ENCODE measurements at places on chromosomes 1 and 21.
A peak's percentile ranks its signal among the peaks of the same experiment; 100 is the strongest.

DNA sequence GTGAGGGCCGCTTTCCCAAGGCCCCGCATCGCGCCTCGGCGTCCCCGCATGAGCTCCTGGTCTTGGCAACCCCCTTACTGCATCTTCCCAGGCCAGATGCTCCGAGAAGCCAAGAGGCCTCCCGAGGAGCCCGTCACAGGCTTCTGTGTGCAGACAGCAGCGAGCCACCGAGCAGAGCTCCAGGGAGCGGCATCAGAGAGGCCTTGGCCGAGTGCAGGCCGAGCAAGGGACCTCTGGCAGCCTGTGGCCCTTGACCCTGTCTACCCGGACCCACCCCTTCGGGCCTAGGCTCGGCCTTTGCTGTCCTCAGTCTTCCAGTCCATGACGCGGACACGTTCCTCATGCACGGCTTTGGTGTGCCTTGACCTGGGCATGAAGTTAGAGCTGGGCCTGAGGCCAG, 63.5 kb downstream of the MORN1 start:
- DNase-seq = no peak

GRCh38 chr1:212457740-212458338, 25.1 kb downstream of the NENF start:
- DNase-seq = no peak

DNA sequence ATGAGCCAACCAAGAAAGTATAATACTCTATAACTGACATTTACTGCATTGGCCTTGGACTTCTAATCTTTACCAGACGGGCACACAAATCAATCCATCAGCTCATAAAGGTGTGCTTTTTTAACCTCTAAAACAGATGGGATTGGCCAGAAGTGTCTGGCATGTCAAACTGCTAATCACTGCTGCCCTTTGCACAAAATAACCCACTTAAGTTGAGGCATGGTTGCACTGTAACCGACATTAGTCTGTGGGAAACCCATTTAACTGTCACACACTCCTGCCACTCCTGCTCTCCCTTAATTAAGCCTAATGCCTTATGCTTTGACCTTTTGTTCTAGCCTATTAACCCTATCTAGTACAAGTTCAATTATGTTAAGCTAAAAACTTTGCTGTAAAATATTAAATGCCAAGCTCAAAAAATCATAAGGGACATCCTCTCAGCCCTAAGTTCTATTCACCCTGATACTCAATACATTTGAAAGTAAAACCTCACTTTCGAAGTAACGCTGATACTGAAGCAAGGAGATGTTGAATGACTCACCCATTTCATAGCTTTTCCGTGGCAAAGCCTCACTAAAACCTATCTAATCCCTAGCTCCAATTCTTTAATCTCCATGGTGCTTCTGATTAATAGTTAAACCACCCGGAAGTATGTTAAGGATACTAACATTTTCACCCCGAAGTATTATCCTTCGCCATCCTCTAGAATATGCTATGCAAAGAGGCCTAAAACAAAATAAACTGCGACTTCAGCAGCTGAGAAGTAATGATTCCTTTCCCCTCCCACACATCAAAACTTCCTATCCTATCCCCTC, 12.9 kb downstream of the NRIP1 start:
- DNase-seq = no peak

- no peak for DNase-seq
These were observed 19.5 kb downstream of the STK40 start for GRCh38 chr1:36366091-36366661.

GRCh38 chr1:43902058-43902831, 31.4 kb upstream of the ARTN start:
- no peak for DNase-seq

- no peak for DNase-seq
These were observed 598.3 kb upstream of the CAMK1G start for GRCh38 chr1:208985231-208985630.

DNA sequence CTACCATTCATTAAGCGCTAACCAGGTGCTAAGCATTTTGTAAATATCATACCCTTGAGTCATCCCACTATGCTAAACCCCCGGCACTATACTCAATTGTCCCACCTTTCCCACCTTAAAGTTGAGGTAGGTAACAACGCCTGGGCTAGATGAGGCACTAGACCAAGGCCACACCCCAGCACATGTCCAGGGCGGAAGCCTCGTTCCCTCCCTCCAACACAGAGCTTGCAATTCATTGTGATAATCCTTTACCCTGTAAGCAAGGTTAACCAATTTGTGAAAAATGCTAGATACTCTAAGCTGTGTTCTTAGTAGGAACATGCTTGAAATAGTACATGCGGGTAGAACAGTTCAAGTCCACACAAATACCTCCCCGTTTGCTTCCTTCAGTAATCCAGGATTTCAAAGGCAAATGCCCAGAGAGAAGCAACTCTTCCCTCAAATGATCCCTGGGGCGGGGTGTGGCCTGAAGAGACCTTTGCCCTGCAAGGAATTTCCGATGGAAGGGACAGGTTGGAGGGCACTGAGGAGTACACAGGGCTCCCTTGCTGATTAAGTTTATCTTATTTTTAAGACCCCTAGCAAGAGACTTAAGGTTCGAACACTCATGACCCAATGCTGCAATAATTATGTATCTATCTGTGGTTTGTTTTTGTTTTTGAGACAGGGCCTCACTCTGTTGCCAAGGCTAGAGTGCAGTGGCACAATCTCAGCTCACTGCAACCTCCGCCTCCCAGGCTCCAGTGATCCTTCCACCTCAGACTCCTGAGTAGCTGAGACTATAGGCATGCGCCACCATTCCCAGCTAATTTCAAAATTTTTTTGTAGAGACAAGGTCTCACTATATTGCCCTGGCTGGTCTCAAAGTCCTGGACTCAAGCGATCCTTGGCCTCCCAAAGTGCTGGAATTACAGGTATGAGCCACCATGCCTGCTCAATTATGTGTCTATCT, 2.6 kb downstream of the RSPH1 start:
- DNase-seq = no peak

DNA sequence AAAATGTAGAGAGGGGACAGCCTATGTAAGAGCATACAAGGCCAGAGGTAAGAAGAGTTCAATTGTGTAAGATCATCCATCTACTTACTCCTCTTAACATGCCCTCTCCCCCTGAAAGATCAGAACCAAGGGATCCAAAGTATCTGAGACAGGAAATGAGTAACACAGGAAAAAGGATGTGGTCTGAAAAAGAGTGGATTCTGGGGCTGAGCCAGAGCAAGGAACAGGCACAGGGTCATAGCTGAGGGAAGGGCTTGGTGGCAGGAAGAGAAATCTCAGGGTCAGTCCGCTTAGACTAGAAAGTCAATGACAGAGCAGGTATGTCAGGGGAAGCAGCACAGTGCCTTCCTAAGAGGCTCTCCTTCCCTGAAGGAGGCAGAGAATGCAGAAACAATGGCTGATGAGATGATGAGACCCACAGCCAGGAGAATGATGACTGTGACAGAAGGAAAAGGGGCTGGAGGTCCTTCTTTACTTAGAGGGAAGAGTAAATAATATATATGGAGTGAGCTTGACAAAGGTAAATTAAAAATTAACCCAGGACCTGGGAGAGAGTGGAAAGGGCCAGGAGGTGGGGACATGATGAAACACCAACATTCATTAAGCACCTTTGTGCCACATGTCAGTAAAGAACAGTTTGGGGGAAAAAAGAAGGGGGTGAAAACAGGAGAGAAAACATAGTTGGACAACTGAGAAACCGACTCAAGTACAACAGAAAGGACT, 26.2 kb upstream of the A3GALT2 start:
- DNase-seq = peak; percentile 85

DNA sequence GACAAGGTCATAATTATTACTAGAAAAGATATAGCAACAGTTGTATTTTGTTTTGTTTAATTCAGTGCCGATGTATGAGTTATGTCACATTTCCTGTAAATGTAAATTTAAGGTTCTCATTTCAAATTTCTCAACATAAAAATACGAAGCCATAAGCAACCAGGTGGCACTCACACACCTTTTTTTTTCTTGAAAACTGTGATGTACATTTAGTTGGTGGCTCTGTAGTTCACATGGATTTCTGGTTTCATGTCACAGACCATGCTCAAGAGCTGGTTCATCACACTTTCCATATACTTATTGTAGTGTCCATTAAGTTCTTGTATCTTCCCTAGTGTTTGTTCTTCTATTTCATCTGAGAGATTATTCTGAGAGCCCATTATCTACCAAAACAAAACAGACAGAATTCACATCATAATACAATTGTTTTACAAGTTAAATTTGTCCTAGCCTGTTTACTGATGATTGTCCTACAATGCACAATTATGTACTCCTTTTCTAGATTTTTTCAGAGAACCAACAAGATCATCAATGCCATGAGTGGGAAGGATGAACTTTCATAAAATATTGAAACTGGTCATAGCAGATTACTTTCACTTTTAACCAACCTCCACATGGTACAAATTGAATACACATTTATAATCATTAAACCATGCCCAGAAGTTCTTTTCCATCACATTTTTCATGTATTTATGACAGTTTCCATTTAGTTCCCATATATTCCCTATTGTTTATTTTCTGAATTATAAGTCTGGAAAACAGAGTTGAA, 17.1 kb downstream of the ATP6V1G3 start:
- DNase-seq = no peak

- DNase-seq = no peak
These were observed 231.7 kb upstream of the AJAP1 start for GRCh38 chr1:4422504-4423289.

DNA sequence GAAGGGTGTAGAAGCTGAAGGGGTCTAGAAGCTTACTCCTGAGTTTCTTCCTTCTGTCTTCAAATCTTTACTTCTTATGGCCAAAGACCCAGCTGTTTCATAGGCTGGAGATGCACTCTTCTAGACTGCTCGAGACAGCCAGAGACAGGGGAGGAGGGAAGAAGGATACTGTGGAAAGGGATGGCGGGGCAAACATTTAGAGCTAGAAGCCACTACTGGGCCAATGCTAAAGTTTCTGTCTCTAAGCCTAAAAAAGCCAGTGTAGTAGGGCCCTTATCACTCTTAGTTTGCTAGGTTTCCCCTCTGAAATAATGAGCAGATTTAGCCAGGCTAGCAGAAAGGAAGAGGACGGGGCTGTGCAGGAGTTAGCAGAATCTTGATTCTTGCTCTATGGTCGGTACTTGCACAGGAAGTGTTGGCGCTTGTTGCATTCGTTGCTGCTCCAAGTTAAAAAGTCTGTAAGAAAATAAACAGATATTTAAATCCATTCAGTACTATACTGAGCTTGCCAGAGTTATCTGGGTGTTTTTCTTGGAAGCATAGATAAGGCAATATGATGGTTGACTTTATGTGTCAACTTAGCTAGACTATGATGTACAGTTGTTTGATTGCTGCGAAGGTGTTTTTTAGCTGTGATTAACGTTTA, 16.9 kb downstream of the REG4 start:
- no peak for DNase-seq
